CMK (cell line): ENCODE measurements at places on chromosomes 4 and X.

GRCh38 chrX:49976682-49977197 lies 54.3 kb downstream of the CLCN5 start:
- no peak for DNase-seq

DNA sequence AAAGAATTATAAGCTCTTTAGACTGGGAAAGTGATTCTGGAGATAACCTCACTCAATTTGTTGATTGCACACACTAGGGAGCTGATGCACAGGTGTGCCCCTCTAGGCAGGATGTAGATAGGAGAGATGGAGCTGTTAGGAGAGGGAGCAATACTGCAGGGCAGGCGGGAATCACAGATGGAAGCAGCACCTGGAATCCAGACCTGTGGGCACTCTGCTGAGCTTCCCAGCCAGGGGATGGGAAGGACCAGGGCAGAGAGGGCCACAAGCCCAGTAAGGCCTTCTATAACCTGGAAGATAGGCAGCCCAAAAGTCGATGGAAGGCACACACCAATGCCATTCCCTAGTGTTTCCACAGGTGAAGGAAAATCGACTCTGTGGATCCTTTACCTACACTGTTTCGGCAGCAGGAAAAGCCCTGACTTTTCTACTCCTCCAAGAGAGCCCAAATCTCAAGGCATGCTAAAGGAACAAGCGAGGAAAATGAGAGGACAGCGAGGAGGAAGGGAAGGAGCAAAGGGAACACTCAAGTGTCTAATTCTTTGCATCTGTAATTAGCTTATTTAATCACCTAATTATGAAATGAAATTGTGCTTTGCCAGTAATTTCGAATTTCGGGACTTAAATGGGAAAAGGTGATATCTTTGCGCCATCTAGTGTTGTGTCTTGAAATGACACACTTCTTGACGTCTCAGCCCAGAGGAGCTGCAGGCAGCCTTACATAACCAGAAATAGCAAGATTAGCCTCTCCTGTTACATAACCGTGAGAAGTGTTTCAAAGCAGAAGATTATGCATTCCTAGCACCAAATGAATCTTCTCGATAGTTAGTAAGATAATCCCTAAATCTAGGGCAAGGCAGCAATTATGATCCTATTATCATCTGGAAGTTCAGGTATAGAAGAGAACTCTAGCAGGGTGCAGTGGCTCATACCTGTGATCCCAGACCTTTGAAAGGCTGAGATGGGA lies 31.0 kb upstream of the TLR3 start:
- DNase-seq: peak; percentile 55

DNA sequence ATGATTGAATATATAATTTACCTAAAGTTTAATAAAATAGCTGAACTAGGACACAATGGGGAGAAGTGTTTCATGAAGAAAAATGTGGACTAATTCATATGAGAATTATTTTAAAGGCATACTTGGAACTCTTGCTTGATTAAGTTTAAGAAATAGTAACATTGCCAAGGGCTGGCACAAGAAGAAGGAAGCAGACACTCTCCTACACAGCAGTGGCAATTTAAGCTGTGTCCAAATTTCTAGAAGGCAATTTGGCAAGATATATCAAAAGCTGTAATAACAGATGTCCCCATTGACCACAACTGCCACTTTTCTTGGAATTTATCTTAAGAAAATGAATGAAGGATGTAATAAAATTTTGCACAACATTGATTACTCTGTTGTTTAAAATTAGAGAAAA lies 209.5 kb upstream of the S100G start:
- DNase-seq: no peak

DNA sequence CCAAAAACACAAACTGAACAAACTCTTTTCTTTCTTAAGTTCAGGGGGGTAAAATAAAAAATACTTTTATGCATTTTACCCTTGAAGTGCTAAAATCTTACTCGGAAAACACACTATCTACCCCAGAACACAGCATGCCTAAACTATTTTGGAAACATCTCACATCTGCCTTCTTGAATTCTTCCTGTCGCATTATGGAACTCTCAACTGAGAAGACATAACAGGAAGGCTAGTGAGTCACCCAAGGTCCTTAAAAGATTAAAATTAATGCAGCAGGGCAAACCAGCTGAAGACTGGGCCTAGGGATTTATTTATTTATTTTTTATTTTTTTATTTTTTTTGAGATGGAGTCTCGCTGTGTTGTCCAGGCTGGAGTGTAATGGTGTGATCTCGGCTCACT lies 208.2 kb downstream of the APBB2 start:
- DNase-seq: no peak

GRCh38 chr4:24862073-24862751 lies 50.6 kb downstream of the CCDC149 start:
- DNase-seq: no peak

- no peak for DNase-seq
Observed at GRCh38 chr4:120664851-120665250, 257.7 kb downstream of the PRDM5 start.

- DNase-seq: no peak
Observed at GRCh38 chr4:149248191-149248764, 567.4 kb downstream of the IQCM start.

- DNase-seq: no peak
Observed at GRCh38 chr4:153916273-153916755, 127.4 kb upstream of the SFRP2 start.

- DNase-seq: no peak
Observed at GRCh38 chr4:64582492-64582891, 173.2 kb upstream of the TECRL start.

GRCh38 chr4:141037446-141037845 lies 95.8 kb downstream of the RNF150 start:
- DNase-seq: no peak

GRCh38 chr4:40316782-40317635 lies 18.1 kb upstream of the CHRNA9 start:
- DNase-seq: peak; percentile 43

DNA sequence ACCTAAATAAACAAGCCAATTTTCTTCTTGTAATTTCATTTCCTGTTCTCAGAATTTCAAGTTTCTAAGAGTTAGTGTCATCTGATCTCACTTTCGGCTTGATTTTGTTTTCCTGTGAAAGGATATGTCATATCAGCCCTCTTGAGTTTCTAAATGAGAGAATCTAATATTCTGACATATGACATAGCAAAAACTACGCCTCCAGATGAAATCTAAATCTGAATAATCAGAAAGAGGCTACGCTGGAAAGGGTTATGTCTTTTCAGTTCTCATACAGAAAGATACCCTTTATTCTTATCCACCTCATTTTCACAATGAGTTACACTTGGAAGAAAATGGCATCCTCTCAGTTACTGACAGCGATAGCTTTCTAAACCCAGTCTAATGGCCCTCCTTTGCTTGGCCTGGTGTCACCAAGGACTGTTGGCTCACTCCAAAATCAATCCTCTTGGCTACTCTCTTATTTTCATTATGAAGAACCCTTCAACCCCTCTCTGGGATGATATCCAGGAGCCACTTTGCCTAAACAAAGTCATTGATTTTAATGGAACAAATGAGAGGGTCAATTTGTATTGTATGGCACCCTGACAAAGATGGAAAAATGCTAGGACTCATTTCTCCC lies 65.6 kb downstream of the ASB9 start:
- no peak for DNase-seq

GRCh38 chr4:28427306-28428085 lies 1566.9 kb downstream of the STIM2 start:
- no peak for DNase-seq

DNA sequence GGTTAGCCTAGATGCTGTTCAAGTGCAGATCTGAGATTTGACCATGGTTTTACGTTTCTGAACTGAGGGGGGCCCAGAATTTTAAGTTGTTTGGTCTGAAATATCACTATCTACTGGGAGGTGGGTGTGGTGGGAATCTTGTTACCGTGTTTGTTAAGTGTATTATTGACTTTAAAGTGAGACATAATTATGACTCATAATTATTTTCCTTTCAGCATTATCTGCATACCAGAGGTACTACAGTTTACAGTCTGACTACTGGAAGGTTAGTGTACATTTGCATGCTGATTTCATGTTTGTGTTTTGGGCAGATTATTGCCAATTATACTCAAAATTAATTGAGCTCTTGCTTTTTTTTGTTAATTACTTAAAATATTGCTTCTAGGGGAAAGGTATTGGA lies 101.5 kb downstream of the KDM6A start:
- DNase-seq: no peak

DNA sequence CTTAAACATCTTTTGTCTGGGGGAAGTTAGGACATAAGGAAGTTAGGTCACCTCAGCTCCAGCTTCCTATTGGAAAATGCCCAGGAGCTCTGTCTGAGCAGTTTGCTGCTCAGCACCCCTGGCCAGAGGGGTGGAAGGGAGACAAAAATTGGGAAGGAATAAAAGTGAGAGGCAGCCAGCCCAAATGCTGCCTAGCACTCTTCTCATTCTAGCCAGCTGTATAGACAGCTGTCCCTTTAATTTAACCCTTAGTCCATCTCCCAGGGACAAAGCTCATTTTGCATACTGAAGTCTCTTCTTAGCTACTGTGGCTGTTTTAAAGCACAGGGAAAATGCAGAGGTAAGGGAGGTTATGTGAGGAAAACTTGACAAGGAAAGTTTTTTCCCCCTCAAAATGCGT lies 89.5 kb upstream of the CITED1 start:
- no peak for DNase-seq

DNA sequence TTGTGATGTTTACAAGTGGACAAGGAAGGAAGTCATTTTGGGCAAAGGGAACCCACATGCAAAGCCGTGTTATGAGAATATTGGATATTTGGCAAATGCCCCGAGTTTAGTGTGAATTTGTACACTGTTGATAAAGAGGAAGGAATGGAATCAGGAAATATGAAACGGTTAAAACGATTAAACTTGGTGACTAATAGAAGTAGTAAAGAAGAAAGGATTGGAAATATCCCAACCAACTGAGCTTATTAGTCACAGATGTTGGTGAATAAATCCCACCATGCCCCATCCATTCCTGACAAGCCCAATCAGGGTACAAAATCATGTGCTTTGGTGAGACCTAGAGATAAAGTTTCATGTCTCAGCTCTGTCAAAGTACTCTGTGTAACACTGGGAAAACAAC lies 22.0 kb downstream of the ARHGAP24 start:
- no peak for DNase-seq

DNA sequence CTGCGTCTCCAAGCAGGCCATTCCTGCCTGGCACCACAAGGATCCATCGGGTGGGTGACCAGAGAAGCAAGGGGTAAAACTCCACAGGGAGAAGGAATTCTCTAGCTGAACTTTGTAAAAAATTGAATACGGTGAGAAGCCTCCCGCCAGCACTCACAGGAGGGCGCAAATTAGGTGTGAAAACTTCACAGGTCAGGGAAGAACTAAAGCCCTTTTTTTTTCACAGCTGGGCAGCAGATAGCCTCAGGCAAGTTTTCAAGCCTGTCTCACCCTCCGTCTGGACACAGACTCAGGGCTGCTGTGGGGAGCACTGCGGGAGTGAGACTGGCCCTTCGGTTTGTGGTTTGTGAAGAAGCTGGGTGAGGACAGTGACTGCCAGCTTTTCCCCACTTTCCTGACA lies 224.1 kb upstream of the FGF16 start:
- no peak for DNase-seq

DNA sequence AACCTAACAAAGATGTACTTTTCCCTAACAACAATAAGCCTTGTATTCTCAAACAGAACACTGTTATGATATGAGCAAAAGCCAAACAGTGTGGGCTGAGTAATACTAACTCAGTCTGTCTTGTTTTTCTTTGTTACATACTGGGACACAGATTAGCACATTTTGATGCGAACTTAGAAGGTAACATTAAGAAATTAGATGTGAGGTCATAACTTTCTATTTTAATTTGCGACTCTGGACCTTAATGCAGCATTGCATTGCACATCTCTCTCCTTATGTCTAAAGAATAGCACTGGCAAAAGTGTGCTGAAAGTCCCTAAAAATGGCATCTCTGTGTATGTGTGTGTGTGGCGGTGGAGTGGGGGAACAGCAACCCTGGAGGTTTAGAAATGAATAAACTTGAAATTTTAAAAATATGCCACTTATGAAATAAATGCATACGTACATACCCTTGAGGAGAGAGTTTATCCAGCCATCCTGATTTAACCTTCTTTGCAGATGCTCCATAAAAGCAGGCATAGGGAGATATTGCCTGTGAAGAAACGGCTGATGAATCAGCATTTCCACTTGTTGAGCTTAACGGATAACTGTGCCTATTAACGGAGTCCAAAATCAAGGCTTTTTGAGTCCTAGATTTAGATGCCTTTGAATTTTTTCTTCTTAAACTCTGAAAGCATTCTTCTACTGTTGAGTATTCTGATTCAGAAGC lies 34.2 kb downstream of the ARAP2 start:
- no peak for DNase-seq

DNA sequence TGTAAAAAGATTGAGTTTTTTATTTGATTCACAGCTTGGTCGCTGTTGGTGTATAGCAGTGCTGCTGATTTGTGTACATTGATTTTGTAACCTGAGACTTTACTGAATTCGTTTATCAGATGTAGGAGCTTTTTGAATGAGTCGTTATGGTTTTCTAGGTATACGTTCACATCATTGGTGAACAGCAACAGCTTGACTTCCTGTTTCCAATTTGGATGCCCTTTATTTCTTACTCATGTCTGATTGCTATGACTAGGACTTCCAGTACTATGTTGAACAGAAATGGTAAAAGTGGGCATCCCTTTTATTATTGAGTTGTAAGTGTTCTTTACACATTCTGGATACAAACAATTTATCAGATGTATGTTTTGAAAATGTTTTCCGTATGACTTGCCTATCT lies 76.0 kb downstream of the ADGRG4 start:
- no peak for DNase-seq

DNA sequence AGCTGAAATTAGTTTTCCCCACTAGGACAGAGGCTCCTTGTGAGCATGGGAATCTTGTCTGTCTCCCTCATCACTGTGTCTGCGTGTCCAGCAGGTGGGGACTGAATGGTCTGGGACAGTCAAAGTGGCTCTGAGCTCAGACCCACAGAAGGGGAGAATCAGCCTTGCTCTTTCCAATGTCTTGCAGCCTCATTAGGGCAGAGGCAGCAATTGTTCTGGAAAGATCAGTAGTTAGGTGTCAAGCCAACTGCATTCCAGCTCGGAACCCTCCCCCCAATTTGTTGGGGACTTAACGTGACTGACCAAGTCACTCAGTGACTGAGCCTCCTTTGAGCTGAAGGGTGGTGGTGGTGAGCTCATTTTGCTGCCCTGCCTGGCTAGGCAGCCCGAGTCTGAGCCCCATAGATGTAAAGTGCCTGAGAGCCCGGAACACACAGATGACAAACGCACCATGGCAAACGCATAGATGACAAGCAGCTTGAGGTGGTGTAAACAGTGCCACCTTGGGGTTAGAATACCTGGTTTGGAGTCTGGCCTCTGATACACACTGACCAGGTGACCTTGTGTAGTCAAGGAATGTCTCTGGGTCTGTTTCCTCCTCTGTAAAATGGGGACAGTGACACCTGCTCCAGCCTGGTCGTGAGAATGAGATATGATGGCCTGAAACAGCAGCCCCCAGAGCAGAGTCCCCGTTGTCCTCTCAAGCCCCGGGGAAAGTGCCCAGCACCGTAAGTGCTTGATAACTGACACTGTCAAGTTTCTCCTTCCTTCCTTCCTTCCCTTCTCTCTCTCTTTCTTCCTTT lies 2.7 kb upstream of the SORCS2 start:
- no peak for DNase-seq

- DNase-seq: no peak
Observed at GRCh38 chrX:5242091-5242790, 986.4 kb downstream of the NLGN4X start.
